ENCODE measurements at places on chromosomes 6 and 20.

DNA sequence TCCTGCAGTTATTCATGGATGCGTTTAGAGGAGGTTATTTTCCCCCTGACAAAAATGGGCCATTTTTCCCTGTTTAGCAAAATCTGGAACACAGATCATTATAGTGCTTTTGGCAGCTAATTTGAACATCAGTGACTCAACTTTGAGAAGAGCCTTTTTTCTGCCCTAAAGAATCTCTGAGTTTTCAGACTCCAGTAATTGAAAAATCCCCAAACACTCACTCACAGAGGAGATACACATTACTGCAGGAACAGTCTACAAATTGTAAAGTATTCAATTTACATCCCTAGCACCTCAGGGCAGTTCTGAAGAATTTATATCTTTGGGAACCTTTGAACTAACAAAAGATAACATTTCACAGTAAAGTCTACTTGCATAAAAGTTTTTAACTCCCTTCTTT lies 966.6 kb upstream of the SLC35B3 start:
- DNase-seq: no peak

- peak; percentile 6 for DNase-seq
Observed at GRCh38 chr20:47502271-47503239, 868 bp downstream of the NCOA3 start.

- no peak for DNase-seq
Observed at GRCh38 chr6:151009576-151009975, 144.1 kb downstream of the MTHFD1L start.

- DNase-seq: no peak
Observed at GRCh38 chr6:139757784-139758183, 383.3 kb upstream of the CITED2 start.

- no peak for DNase-seq
Observed at GRCh38 chr20:4791121-4791520, 69.4 kb downstream of the PRND start.

DNA sequence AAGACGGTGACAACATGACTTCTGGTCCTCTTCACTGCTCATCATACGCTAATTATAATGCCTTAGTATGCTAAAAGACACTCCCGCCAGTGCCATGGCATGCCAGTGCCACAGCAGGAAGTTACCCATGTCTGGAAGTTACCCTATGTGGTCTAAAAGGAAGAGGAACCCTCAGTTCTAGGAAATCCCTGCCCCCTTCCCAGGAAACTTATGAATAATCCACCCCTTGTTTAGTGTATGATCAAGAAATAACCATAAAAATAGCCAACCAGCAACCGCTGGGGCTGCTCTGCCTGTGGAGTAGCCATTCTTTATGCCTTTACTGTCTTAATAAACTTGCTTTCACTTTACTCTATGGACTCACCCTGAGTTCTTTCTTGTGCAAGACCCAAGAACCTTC lies 15.8 kb upstream of the SERPINB9 start:
- no peak for DNase-seq

GRCh38 chr6:97288188-97288587 lies 5.2 kb upstream of the MMS22L start:
- no peak for DNase-seq

- DNase-seq: no peak
Observed at GRCh38 chr6:113631666-113632065, 225.5 kb upstream of the MARCKS start.

DNA sequence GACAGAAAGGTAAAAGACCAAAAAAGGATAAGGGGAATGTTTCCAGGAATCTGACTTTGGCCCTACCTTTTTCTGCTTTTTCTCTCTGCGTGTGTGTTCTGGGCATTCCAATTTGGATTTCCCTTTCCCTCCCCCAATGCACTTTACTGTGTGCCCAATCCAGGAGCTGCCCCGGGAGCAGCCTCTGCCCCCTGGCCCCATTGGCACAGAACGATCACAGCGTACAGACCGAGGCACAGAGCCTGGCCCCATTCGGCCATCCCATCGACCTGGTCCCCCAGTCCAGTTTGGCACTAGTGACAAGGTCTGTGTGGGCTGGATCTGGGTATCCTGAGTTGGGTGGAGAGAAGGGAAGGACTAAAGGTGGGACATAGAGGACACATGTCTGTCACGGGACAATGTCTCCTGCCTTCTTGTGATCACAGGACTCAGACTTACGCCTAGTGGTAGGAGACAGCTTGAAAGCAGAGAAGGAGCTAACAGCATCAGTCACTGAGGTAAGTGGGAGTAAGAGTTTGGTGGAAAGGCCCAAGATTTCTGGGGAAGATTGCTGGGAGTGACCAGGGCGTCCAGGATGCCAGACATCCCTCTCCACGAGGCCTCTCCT lies 14.6 kb downstream of the PRRC2A start:
- no peak for DNase-seq

DNA sequence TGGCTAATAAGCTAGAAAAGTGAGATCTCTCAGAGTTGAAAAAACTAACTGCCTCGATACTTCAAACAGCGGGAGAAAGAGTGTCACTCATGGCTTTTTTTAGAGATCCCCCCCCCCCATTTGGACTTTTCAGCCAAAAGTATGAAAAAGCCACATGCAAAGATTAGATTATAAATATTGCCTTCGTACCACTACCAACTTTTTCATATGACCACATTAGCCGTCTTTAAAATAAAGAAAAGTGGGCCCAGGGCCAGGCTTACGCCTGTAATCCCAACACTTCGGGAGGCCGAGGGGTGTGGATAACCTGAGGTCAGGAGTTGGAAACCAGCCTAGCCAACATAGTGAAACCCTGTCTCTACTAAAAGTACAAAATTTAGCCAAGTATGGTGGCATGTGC lies 4.4 kb downstream of the PGK2 start:
- no peak for DNase-seq

DNA sequence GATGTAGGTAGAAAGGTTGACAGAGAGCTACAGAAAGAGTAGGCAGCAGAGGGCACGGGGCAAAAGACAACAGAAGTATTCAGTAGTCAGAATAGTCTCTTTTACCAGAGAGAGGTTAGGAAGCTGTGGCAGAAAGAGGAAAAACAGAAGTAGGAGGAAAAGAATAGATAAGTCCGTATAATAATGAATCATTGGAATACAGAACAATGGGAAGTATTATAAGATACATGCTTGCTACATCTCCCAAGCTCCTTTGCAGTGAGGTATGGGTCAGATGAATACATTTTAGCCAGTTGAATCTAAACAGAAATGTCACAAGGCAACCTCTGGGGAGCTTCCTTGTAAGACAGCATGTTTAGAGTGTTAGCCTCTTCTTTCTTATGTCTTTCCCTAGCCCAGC lies 570.5 kb upstream of the CITED2 start:
- DNase-seq: no peak

GRCh38 chr20:22921595-22922421 lies 113.3 kb upstream of the SSTR4 start:
- DNase-seq: no peak

DNA sequence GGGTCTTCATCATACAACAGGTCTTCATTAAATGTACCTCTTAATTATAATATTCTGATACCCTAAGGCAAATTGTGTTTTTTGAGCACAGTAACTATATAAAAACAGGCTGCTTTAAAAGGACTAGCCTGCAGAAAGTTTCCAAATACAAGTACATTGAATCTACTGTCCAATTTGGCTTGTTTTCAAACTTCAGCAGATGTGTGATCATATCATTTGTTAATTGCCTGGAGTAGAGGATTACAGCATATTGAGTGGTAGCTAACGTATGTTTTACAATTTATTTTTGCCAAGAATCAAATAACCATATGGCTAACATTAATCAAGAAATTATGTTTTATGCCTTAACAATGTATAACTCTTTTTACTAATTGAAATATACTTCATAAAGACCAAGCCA lies 12.6 kb downstream of the TINAG start:
- DNase-seq: no peak

DNA sequence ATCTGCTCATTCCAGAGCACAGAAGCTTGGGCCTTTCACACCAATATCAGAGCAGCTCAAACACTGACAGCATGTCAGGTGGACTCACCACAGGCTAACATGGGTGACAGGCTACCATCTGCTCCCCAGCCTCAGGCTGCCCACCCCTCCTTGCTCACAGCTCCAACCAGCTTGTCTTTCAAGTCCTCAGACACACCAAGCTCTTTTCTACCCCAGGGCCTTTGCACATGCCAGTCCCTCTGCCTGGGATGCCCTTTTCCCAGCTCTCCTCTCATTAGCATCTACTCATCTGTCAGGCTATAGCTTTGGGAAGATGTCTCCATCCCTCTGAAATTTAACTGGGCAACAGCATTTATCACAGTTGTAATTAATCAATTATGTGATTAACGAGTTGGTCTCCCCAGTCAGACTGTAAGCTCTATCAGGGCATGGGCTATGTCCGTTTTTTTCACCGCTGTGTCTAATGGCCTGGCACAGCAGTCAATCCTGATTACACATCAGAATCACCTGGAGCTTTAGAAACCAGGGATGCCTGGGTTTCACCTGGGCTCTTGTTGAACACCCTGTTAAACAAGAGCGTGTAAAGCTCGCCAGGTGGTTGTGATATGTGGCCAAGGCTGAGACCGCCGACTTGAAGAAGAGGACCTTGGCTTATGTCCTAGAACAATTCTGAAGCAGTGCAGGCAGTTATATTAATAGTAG lies 88.9 kb upstream of the MRPS10 start:
- no peak for DNase-seq

GRCh38 chr6:16319813-16320532 lies 81.6 kb downstream of the GMPR start:
- peak; percentile 69 for DNase-seq

- DNase-seq: no peak
Observed at GRCh38 chr20:38588303-38588702, 7.3 kb downstream of the ADIG start.

DNA sequence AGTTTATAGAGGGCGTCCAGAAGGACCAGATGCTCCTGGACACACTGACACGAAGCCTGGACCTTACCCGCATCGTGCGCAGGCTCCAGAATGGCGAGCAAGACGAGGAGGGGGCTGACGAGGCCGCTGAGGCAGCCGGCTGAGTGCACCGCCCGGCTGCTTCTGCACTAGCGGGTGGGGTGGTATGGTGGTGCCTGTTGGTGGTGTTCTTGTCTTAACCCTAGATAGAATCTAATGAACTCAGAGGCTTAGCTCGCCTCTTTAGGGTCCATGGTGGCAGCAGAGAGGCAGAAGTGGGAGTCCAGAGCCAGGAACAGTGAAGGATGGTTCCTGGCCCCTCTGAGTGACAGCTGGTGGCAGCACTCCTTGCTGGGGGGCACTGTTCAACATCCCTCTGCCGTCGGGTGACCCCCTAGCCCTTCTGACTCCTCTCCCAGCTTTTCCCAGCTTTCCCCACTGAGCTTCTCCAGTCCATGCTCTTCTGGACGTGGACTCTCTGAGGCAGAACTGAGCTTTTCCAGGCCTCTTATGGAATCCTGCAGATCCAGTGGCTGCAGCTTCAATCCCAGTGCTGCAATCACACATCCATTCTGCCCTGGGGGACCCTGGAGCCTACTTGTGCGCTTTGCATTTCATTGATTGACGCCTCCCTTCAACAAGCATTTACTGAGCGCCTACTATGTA lies 6.2 kb downstream of the GUCA1A start:
- DNase-seq: no peak

DNA sequence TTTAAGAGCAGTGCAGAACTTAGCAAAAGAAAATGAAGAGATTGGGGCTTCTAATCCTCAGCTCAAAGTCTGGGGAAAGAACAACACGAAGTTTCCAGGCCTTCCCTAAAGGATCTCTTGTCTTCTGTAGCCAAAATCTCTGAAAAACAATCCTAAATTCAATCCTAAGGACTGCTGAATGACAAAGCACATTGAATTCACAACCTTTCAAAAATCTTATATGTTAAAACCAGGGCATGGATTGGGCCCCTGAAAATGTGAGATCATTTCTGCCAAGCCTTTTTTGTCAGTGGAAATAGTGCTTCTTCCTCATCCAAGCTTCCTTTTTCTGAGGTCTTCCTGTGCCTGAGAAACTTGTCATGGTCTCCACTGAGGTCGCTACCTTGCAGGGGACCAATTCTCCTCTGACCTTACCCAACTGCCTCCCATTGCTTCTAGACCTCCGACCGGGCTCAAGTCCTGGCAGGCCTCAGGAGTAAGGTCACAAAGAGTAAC lies 126.2 kb upstream of the ARID1B start:
- no peak for DNase-seq

DNA sequence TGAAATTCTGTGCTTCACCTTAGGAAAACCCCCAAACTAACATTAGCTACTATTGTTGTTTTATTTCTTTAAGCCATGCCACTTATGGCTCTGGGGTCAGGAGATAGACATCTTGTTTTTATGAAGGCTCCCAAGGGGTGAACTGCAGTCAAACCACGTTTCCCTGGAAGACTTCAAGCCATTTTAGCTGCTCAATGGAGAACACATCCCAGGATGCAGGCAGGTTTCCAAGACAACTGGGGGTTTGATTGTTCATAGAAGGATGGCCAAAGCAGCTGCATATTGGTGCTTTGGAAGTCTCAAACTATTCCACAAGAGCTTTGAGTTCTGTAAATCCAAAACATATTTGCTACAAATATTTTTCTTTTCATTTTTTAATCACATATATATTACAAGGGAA lies 818.0 kb downstream of the MAFB start:
- no peak for DNase-seq

DNA sequence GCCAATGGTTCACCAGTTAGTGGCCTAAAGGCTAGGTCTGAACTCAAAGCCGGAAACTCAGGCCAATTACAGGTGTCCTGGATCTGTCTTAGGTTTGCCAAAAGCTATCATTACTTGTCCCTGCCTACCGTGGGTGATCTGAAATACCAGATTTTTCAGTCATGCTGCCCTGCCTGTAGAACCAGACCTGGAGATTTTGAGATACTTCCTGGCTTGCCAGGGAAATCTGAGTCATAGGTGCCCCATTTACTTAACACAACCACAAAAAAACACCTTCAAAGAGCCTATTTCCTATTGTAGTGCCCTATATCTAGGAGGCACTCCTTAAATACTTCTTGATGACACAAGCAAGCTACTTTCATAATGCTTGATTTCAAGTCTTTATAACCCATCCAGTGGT lies 13.9 kb upstream of the RANBP9 start:
- DNase-seq: no peak
